ENCODE measurements at places on chromosomes 2 and 18.

- DNase-seq = no peak
Observed at GRCh38 chr2:230520061-230520874, 104.3 kb downstream of the SP100 start.

DNA sequence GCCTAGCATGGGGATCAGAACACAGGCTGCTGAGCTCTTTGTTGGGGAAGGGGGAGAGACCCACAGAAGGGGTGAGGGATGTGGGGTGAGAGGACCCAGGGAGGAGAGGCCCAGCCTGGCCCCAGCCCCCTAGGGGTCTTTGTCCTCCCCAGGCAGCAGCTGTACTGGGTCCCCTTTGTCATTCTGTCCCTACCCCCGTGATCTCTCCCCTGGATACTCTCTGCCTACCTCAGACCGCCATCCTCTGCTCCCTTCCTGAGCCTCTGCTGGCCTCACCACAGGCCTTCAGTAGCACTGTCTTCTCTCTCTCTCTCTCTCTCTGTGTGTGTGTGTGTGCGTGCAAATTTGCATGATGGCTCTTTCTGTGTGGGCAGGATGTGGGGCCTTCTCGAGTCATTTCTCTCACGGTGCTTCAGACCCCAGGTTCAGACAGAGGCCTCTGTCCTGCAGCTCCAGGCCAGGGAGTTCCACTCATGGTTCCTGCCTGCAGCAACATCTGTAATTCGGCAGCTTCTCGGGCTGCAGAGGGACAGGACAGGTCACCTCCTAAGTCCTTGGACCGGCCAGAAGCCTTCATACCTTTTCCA is 1.4 kb downstream of the PSD4 start:
- DNase-seq = no peak

GRCh38 chr18:58997811-58998337 is 133.2 kb downstream of the ZNF532 start:
- DNase-seq = no peak

GRCh38 chr2:223642506-223642905 is 40.3 kb upstream of the SCG2 start:
- DNase-seq = no peak

GRCh38 chr2:63977904-63978303 is 41.3 kb downstream of the VPS54 start:
- DNase-seq = no peak

- no peak for DNase-seq
Observed at GRCh38 chr2:188628989-188629752, 337.5 kb downstream of the GULP1 start.

DNA sequence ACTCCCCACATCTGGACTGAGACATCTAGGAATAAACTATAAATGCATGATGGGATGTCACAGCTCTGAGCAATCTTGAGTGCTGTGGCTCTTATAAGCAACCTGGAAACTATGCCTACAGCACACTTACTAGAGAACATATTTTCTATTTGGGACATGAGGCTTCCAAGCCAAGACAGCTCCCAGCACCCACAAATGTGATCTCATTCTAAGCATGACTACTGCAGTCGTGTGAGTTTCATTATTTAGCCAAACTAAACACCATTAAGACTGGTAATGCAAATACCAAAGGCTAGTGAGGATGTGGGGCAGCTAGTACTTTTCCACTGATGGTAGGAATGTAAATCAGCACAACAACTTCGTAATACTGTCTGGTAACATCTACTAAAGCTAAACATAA is 72.5 kb downstream of the RTTN start:
- DNase-seq = no peak

GRCh38 chr2:128357506-128358370 is 39.1 kb upstream of the HS6ST1 start:
- no peak for DNase-seq

GRCh38 chr2:204024503-204024902 is 87.9 kb downstream of the ICOS start:
- peak; percentile 33 for DNase-seq

All from neuronal stem cell (in vitro differentiated cells).